Posterior vena cava (tissue), 2 donors: ENCODE measurements at places on chromosomes 1 and 21.

GRCh38 chr1:116393792-116394191, 20.7 kb downstream of the ATP1A1 start:
- no peak for DNase-seq

GRCh38 chr1:164754088-164754600, 195.2 kb downstream of the PBX1 start:
- DNase-seq = no peak

DNA sequence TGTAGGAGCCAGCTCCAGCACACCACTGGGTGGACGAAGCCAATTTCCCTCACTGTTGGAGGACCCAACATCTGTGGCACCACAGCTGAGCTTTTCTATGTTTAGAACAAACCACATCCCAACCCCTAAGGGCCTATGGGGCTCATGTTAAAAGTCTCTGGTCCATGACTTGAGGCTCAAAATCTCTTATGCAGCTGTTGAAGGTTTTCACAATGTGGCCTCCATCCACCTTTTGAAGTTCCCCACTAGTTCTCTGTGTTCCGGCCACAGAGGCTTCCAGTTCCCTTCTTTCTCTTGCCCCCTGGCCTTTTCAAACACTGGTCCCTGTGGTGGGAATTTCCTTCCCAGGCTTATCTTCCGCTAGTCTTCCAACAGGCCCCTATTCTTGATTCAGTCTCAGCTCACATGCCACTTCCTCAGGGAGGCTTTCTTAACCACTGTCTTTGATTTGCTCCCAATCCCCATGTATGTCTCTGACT, 3.9 kb upstream of the IFNLR1 start:
- no peak for DNase-seq

GRCh38 chr1:21823206-21823979, 11.3 kb downstream of the LDLRAD2 start:
- DNase-seq = no peak
